ENCODE measurements at places on chromosomes 3 and 15. TPM values are rescaled to one million over a fixed set of nuclear protein-coding genes. Genes with fewer than 3 reads are reported as not detected.

ZNF80 gene
- not detected for total RNA-seq

DNA sequence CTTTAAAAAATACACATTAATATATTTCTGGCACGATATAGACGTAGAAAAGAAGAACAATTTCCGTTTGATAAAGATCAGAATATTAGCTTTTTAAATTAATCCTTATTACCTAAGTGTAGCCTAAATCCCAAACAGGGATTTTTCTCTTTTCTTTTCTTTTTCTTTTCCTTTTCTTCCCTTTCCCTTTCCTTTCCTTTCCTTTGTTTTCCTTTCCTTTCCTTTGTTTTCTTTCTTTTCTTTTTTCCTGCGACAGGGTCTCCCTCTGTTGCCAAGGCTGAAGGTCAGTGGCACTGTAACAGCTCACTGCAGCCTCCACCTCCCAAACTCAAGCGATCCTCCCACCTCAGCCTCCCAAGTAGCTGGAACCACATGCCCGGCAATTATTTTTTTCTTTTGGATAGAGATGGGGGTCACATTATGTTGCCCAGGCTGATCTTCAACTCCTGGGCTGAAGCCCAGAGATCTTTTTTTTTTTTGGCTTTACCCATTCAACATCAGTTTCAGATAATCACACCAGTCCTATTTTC, 1.8 kb upstream of the USF3 start:
- no peak for DNase-seq

- peak; percentile 90 for DNase-seq
These were observed 2.3 kb upstream of the BCHE start for GRCh38 chr3:165839296-165840076.

- DNase-seq, result no peak
These were observed 174.5 kb downstream of the FNDC3B start for GRCh38 chr3:172213904-172214303.

DNA sequence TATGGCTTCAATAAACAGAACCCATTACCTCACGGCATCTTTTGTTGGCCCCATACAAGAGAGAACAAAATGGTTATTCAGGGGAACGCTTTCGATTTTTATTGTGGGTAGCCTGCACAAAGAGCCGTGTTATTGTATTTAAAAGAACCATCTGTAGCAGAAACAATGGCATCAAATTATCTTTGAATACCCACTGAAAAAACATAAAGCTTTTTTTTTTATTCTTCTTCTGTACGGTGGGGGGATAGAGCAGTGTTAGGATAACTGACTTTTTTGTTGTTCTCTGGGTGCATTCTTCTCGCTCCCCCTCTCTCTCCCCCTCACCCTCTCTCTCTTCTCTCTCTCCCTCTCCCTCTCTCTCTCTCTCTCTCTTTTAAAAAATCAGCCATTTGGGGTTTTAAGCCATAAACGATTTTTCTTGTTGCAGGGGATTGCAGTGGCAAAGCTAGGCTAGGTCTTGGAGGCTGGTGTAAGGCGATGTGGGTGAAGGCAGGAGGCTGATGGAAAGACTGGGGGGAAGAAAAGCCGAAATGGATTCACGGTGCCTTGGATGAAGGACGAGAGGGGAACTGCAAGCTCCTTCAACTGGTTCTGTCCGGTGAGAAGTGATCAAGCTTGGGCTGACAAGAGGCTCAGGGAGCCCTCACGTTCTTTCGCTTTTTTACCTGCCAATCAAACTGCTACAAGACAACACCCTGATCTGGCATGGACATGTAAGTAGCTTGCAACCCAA, 12.4 kb upstream of the SOX2 start:
- DNase-seq, result no peak

ACP3 gene
- not detected for total RNA-seq

DNA sequence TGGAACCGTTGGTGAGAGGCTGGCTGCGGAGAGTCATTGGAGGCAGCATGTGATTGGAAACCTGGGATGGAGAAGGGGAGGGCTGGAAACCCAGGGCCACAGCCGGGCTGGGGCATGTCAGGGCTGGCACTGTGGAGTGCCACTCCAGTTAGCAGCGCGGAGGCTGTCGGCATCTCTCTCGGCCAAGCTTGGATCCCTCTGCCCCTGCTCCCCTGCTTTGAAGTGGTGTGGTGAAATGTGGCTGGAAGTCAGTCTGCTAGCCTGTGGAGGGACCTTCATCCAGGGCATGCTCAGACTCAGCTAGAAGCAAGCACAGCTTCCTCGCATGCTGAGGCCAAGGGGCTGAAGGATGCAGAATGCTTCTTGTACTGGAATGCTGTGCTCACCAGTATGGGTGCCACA, 13.5 kb downstream of the SLCO3A1 start:
- no peak for DNase-seq

GRCh38 chr3:183161552-183162336, 790 bp downstream of the LAMP3 start:
- no peak for DNase-seq

SRGAP3 gene
- 0.51 TPM for total RNA-seq

DNA sequence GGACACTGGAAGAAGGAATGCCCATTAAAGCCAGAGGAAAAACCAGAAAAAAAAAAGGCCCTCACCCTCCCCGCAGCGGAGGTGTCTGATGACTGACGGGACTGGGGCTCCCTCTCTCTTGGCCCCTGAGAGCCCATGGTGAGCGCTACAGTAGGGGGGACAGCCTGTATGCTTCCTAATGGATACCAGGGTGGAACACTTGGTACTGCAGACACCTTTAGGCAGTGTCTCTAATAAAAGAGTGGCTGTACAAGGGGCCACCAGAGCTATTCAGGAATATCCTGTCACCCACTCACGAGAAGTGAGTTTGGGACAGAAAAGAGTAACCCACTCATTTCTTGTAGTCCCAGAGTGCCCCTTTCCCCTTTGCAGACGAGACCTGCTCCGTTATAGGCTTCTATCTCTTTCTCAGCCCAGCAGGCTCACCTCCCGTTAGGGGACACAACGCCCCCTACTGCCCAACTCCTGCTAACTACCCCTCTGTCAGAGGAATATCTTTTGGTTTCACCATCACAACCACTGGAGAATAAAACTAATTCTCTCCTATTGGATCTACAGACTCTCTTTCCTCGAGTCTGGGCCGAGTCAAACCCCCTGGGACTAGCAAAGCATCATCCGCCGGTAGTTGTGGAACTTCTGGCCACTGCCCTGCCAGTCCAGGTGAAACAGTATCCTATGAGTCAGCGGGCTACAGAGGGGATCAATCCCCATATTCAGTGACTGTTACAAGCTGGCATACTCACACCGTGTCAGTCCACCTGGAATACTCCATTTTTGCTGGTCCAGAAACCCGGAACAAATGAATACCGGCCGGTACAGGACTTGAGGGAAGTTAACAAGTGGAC, 40.8 kb downstream of the ZBTB11 start:
- no peak for DNase-seq

DNA sequence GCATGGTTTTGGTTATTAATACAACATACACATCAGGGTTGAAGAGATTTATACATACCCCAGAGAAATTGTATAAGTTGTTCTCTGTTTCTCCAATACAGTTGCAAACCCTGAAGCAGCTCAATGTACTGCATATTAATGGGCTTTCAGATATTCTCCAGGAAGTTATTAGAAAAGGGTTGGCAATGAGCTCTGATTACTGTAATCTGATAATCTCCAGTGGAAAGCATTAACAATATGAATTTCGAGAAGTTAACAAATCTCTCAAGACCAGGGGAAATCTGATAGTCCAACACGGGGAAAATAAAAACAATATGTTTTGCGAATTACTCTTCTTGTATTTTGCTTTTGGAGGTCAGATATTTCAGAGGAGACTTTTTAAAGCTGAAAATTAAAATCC, 950.1 kb downstream of the TBL1XR1 start:
- DNase-seq, result no peak

ESYT3 gene
- 0.87 TPM for total RNA-seq

- no peak for DNase-seq
These were observed 921.1 kb downstream of the FHIT start for GRCh38 chr3:60330107-60330506.

SKOR1 gene
- not detected for total RNA-seq

MEGF11 gene
- 3.7 TPM for total RNA-seq

CTDSPL gene
- 26.7 TPM for total RNA-seq

FAH gene
- 20.4 TPM for total RNA-seq

DNA sequence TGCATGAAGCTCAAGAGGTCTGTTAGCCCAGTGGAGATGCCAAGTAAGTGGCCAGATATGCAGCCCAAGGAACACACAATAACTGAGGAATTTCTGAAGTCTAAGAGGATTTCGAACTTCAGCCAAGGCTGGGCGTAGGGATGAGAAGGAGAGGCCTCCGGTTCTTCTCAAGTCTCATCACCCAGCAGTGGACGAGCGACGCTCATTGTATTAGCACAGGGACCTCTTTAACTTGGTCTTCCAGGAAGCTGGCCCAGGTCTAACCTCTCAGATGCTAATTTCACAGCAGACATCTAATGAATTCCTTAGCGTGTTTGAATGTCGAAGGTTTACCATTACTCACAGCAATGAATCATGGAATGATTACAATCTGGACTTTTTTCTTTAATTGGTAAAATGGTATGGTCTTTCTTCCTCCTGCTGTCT, 85.0 kb downstream of the HES1 start:
- DNase-seq, result no peak

DNA sequence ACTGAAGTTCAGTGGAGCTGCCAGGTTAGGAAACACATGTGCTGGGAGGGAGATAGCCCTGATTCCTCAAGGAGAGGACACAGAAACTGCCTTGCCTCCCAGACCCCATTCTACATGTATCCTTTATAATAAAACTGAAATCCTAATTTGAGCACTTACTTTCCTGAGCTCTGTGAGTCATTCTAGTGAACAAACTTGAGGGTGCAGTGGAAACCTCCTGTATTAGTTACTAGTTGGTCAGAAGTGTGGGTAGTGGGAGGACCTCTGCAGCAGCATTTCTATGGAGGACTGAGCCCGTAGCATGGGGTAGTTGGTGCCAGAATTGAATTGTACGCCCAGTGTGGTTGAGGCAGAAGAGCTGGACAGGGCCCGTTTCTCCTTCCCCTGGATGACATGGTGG, 23.9 kb downstream of the ATP1B3 start:
- DNase-seq, result no peak

DNA sequence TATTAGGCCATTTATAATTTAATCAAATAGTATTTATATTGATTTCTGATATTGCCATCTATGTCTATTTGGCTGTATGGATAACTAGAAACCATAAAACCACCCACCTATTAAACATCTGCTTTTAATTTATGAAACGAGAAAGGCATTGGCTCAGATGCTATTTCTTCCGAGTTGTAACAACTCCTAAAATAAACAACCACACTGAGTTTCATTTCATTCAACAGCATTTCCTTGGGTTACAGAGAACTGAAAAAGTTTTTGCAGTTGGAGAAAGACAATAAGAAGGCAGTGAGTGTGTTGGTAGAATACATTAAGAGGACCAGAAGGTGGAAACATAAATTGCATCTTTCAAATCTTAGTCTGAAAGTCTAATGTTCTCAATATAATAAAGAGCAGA, 79.1 kb downstream of the AQR start:
- DNase-seq, result no peak

GOLGA8S gene
- total RNA-seq, result not detected

GRCh38 chr15:99282586-99282985, 31.3 kb downstream of the LRRC28 start:
- no peak for DNase-seq

DNA sequence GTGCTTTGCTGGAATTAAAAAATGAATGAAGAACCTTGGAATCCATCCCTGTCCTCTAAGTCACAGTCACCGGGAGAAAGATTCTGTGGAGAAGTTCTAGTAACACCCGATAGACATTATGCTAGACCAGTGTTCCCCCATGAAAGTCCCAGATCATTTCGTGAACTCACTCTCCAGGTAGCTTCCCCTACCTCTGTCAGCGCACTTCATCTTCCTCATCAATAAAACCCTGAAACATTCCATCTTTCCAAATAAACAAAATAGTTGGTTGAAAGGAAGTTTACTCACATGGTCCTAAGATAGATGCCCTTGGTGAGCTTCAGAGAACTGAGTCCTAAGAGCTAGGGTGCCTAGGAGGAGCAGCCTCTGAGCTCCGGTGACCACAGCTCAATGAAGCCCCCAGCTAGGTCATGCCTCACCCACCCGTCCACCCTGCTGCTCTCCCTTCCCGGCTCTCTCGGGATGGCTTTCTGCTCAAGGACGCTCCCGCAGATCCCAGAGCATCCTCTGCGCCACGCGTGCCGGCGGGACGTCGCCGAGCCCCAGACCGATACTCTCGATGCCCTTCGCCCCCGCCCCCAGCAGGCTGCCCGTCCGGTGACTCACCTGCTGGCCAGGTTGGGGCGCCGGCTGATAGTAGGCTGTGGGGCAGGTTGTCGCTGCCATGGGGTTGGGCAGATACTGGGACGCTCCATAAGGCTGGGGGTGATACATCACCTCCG, 776 bp downstream of the VGLL3 start:
- no peak for DNase-seq

B3GALNT1 gene
- 17.1 TPM for total RNA-seq

XCR1 gene
- not detected for total RNA-seq

GRCh38 chr3:4038351-4038750, 239.1 kb downstream of the LRRN1 start:
- DNase-seq, result no peak

- no peak for DNase-seq
These were observed 8.8 kb upstream of the ACTC1 start for GRCh38 chr15:34804113-34804512.

DNA sequence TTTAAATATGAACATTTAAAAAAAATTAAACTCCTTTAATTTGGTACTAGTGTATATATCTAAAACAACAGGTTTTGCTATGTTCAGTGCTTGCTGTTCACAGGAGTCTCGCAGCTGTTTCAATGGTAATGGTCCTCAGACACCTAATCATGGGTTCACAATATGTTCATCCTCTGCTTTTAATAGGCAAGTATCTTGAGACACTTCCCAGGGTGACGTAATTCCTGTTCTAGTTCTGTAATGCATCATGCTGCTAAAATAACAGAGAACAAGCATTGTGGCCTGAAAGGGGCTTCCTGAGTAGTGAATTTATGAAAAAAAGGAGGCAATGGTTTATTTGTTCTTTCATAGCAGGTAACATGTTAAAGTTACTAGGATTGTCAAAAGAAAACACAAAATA, 625.2 kb upstream of the GBE1 start:
- no peak for DNase-seq

DNA sequence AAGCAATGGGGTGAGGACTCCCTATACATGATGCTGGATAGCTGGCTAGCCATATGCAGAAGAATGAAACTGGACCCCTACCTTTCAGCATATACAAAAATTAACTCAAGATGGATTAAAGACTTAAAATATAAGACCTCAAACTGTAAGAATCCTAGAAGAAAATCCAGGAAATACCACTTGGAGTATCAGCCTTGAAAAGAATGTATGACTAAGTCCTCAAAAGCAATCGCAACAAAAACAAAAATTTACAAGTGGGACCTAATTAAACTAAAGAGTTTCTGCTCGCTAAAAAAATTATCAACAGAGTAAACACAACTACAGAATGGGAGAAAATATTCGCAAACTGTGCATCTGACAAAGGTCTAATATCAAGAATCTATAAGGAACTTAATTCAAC, 94.3 kb downstream of the XRN1 start:
- no peak for DNase-seq

- DNase-seq, result no peak
These were observed 23.0 kb upstream of the COPG1 start for GRCh38 chr3:129226374-129226773.

UQCC5 gene
- 1.4 TPM for total RNA-seq

- DNase-seq, result no peak
These were observed 127.0 kb upstream of the CCDC54 start for GRCh38 chr3:107250221-107250620.

INTS14 gene
- total RNA-seq, result 40.9 TPM

VGLL3 gene
- 7.9 TPM for total RNA-seq
